SK-N-MC (cell line): ENCODE measurements at places on chromosomes 1 and 21.

GRCh38 chr21:44761011-44761729 lies 40.5 kb downstream of the UBE2G2 start:
- DNase-seq, result no peak

DNA sequence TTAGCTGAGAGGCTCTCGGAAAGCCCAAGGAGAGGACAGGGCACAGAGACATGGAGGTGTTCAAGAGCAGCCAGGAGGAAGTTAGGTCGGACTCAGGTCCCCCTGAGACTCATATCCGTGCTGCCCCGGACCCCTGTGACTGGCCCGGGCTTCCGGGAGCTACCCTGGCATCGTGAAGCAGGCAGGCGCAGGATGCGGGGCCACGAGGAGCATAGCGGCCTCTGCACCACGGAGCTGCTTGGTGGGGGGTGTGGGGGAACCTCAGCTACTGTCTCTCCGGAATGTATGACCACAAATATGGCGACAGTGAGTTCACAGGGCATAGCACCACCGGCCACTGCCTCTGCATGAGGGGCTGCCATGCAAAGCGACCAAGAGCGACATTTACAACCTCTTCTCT lies 112.2 kb upstream of the GUCA2B start:
- DNase-seq, result no peak

GRCh38 chr1:57927003-57927402 lies 503.1 kb upstream of the DAB1 start:
- DNase-seq, result no peak

GRCh38 chr1:184161071-184161698 lies 109.7 kb downstream of the TSEN15 start:
- DNase-seq, result no peak

- no peak for DNase-seq
These were observed 98.4 kb upstream of the TNR start for GRCh38 chr1:175841738-175842187.

DNA sequence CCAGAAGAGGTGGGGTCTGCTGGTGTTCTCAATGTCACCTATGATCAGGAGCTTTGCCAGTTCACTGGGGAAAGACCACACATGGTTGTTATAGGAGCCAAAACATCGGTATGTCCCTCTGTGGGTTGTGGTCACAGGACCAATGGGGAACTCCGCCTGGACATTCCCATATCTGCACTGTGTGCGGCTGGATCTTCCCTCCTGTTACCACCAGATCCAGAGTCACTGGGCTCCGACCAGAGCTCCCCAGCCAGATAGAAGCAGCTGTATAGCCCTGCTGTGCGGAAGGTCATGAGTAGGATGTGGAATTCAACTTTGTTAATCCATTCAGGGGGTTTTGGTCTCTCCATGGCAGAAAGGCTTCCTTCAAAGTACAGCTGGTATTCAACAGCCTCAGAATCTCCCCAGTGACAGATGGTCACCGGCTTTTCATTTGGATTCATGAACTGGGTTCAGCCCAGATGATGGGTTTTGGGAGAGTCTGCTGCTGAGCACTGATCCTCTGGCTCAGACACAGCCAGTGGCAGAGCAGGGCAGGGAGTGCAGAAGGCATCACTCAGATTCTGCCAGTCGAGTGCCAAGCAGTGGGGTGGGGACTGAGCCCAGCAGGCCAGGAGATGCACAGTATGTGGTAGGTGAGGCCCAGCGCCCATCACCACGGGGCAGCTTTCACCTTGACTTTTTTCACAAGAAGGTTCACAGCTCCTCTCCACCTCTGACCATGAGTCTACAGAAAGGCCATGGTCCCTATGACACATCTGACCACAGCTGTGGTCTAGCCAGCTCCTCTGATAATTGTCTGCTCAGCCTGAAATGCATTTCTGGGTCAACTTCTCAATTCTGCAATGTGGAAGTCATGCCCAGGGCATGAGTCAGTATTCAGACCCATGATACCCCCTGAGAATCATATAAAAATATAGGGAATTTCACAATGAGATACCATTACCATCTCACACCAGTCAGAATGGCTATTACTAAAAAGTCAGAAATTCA lies 2.9 kb upstream of the SHCBP1L start:
- no peak for DNase-seq

DNA sequence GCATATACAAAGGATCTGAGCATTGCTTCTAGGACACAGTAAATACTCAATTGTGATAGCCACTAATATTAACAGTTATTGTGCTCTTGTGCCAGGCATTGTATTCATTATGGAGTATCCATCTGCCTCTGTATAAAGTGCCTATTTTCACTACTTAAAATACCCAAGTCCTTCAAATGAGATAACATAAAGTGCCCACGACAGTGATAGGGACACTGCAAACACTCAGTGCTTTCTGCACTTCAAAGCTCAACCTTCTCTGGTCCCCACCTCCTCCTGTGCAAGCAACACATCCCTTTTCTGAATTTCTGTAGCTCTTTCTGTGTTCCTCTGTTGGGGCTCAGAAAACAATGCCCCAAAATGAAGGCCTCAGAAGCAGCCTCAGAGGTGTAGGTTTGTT lies 6.6 kb upstream of the DDAH1 start:
- DNase-seq, result no peak

GRCh38 chr1:15381805-15382204 lies 27.9 kb upstream of the EFHD2 start:
- DNase-seq, result no peak

DNA sequence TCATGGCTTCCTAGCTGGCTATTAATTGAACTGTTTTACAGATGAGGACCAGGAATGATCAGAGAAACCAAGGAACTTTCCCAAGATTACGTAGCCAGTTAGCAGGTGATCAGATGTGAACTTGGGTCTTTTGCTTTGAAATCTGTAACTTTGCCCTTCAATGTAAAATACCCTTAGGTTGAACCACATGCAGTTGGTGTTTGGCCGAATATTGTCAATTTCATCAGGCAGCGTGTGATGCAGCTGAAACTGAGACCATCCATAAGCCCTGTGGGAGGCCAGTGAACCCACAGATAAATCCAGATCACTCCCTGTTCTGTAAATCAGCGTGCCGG lies 150.8 kb downstream of the ETS2 start:
- no peak for DNase-seq

- no peak for DNase-seq
These were observed 420.4 kb upstream of the RUNX1 start for GRCh38 chr21:35469498-35469897.

DNA sequence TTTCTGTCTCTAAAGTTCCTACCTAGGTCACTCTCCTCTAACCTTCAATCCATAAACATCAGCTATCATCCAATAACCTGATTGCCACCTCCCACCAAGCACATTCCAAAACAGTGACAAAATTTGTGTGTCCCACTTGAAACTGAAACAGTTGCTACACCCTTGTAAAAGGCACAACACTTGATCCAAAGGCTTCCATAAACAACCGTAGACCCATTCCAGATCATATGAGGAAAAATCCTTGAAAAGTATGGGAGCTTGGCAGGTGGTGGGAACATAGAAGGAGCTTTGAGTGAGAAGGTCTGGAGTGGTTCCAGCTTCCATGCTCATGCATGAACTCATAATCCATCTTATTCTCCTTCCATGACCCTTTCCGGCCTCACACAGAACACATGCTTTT lies 82.0 kb upstream of the ATP1A1 start:
- DNase-seq, result no peak

DNA sequence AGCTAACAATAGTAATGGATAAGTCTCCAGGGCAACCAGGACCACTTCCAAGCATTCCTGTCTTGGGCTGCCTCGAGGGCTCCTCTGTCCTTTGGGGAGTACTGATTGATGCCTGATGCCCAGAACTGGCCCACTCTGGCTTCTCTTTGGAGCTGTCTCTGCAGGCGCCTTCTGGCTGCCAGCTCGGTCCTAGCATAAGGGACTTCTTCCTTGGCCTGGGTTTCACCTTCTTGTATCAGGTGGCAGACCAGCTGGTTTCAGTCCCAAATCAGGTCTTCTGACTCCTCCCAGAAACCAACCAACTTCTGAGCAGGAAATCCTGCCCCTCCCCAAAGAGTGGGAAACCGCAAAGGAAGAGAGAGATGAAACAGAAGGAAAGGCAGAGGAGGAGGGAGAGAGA lies 10.6 kb downstream of the G0S2 start:
- DNase-seq, result no peak

- DNase-seq, result no peak
These were observed 135.7 kb downstream of the ROR1 start for GRCh38 chr1:63909526-63909925.

- no peak for DNase-seq
These were observed 114.4 kb upstream of the RAB3GAP2 start for GRCh38 chr1:220386494-220387195.
